ENCODE measurements at places on chromosomes 11 and 22.
A peak's percentile ranks its signal among the peaks of the same experiment; 100 is the strongest.

- H3K27ac ChIP-seq = peak overlapping the region; percentile 85
- DNase-seq = no peak
- no peaks in the 10 kb centered on the region for H3K36me3 ChIP-seq
- H3K27me3 ChIP-seq = no peaks in the 10 kb centered on the region
- no peak overlapping the region for H3K4me3 ChIP-seq
Measured at GRCh38 chr11:86790195-86790725, 10.1 kb upstream of the PRSS23 start.

DNA sequence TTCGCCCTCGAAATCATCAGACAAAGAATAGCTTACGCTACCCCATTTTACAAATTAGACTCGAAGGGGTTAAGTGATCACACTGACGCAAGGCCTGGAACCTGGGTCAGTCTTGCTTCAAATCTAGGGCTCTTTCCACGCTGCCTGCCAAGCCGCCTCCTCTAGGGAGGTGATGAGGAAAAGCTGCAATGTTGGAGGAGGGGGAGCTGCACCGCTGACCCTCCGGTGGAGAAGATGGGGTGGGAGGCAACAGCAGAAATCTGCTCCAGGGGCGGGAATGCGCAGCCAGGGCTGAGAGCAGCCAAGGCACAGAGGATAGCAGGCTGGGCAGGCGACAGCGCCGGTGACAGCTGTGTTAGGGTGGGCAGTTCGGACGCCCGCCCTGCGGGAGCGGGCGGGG, 595 bp downstream of the SYVN1 start:
- peaks cover 15% of the 10 kb centered on the region for H3K27me3 ChIP-seq
- DNase-seq = no peak
- peaks cover 42% of the 10 kb centered on the region for H3K4me1 ChIP-seq
- H3K4me3 ChIP-seq = peak overlapping the region; percentile 99
- H3K27ac ChIP-seq = peak overlapping the region; percentile 100

- H3K27ac ChIP-seq = no peak overlapping the region
- DNase-seq = no peak
- no peak overlapping the region for H3K4me3 ChIP-seq
- H3K4me1 ChIP-seq = no peaks in the 10 kb centered on the region
- no peaks in the 10 kb centered on the region for H3K36me3 ChIP-seq
Measured at GRCh38 chr11:107276077-107276476, 181.5 kb downstream of the CWF19L2 start.

DNA sequence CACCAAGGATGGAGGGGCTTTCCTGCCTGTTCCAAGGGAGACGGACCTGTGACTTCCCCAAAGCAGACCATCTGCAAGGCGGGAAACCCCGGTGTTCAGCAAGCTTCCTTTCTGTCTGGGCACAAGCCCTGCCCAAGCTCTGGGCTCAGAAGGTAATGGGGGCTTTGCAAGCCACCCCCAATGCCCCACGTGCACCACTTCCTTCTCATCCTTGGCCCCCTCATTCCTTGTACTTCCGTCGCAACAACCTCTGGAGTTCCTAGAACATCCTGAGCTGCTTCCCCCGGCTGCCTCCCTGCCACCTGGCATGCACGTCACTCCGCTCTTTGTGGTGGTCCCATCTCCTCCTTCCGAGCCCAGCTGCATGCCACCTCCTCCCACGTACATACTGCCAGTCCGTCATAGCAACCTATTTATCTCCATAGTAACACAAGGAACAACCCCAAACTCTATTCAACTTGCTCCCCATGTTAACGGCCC, 3.9 kb downstream of the MYEOV start:
- no peak for DNase-seq
- H3K4me1 ChIP-seq = peaks cover 45% of the 10 kb centered on the region
- H3K36me3 ChIP-seq = no peaks in the 10 kb centered on the region
- peak overlapping the region; percentile 14 for H3K27ac ChIP-seq

DNA sequence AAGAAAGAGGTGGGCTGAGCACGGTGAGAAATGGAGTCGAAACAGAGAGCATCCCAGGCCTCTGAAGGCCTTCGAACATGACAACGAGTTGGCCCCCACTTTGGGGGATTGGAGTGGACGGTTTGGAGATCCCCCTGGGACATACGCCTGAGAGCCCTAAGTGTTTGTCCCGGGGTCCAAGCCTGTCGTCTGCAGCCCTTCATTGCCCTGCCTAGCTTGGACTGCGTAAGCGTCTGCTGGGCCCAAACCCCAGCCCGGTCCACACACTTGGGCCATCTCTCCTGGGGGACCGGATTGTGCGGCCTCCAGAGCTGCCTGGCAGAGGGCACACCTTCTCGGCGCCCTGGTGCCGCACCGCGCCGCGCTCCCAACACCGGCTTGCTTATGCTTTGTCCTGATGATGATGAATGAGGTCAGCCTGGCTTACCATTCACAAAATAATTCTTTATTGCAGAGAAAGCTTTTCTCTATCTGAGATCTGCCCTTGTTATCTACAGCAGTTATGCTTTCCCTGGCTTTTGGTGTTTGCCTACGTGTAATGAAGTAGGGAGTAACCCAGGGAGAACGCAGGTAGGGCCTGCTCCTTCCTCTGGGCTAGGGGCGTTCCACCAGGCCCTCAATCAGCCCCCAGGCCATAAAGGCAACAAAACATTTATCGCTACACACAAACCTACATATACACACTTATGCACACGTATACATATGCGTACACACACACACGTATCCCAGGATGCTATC, 85.9 kb upstream of the PPARA start:
- H3K4me3 ChIP-seq = no peak overlapping the region
- no peaks in the 10 kb centered on the region for H3K4me1 ChIP-seq
- H3K27me3 ChIP-seq = peaks cover 74% of the 10 kb centered on the region
- DNase-seq = no peak
- no peak overlapping the region for H3K27ac ChIP-seq
- H3K36me3 ChIP-seq = no peaks in the 10 kb centered on the region

GRCh38 chr11:8015753-8016239, 28.7 kb downstream of the EIF3F start:
- H3K27me3 ChIP-seq = peaks cover 83% of the 10 kb centered on the region
- H3K4me3 ChIP-seq = no peak overlapping the region
- no peak overlapping the region for H3K27ac ChIP-seq
- no peak for DNase-seq
- no peaks in the 10 kb centered on the region for H3K36me3 ChIP-seq

- DNase-seq = no peak
- peaks cover 43% of the 10 kb centered on the region for H3K27me3 ChIP-seq
- peaks cover 20% of the 10 kb centered on the region for H3K36me3 ChIP-seq
- peak overlapping the region; percentile 20 for H3K27ac ChIP-seq
- H3K4me3 ChIP-seq = peak overlapping the region; percentile 62
Measured at GRCh38 chr22:43263645-43264514, 76.9 kb upstream of the TTLL12 start.

DNA sequence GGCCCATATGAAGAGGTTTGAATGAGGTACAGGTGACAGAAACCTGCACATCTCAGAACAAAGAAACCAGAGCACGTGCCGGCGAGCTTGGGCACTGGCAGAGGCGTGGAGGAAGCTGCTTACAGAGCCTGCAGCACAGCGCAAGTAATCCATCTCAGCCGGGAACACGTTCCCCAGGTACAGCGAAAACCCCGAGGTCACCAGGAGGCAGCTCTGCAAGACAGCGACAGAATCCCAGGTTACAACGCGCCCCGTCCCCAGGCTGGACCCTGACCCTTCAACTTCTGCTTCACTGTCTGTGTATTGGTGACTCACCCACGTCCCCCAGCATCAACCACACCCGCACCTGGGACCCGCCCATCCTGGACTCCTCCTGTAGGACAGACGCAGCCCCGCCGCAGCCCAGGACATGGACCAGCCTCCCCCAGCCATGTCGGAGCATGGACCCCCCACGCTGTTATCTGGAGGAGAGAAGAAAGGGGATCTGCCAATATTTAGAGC, 2.2 kb downstream of the MLC1 start:
- peak overlapping the region; percentile 32 for H3K4me3 ChIP-seq
- H3K27ac ChIP-seq = no peak overlapping the region
- DNase-seq = no peak
- peaks cover 45% of the 10 kb centered on the region for H3K4me1 ChIP-seq

DNA sequence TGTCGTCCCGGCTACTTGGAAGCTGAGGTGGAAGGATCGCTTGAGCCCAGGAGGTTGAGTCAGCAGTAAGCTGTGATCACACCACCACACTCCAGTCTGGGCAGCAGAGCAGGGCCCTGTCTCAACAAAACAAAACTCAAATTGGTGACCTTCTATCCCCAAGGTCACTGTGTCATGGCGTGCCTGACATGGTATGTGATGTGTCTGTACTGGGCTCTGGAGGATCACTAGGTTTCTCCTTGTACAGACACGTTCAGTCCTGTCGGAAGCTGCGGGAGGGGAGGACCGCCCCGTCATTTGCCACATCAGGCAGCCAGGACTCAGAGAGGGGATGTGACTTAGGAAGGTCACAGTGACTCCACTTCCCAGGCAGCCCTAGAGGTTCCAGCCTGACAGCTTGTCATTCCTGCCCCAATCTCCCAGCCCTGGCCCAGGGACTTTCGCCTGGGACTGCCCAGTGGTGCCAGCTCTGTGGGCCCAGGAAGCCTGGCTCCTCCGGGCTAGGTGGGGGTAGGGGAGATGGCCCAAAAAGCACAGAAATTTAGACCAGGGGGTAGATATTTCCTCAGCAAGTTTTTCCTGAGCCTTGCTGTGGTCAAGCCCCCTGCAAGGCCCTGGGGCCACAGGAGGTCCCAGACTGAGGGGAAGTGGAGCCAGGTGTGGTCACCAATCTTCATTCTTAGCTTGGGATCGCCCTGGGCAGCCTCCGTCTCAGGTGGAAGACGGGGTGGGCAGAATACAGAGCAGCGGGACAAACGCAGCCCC, 53.2 kb downstream of the TRIOBP start:
- peaks cover 52% of the 10 kb centered on the region for H3K4me1 ChIP-seq
- DNase-seq = no peak
- peaks cover 8% of the 10 kb centered on the region for H3K36me3 ChIP-seq
- no peak overlapping the region for H3K27ac ChIP-seq
- H3K27me3 ChIP-seq = peaks cover 2% of the 10 kb centered on the region
- no peak overlapping the region for H3K4me3 ChIP-seq

GRCh38 chr11:109745996-109746625, 324.1 kb downstream of the C11orf87 start:
- no peak for DNase-seq
- H3K27ac ChIP-seq = no peak overlapping the region
- H3K27me3 ChIP-seq = no peaks in the 10 kb centered on the region
- peaks cover 13% of the 10 kb centered on the region for H3K4me1 ChIP-seq

- H3K4me1 ChIP-seq = peaks cover 74% of the 10 kb centered on the region
- H3K36me3 ChIP-seq = peaks cover 36% of the 10 kb centered on the region
- H3K4me3 ChIP-seq = no peak overlapping the region
- peaks cover 3% of the 10 kb centered on the region for H3K27me3 ChIP-seq
- no peak overlapping the region for H3K27ac ChIP-seq
- DNase-seq = no peak
Measured at GRCh38 chr11:126335463-126335760, 20.1 kb upstream of the ST3GAL4 start.

DNA sequence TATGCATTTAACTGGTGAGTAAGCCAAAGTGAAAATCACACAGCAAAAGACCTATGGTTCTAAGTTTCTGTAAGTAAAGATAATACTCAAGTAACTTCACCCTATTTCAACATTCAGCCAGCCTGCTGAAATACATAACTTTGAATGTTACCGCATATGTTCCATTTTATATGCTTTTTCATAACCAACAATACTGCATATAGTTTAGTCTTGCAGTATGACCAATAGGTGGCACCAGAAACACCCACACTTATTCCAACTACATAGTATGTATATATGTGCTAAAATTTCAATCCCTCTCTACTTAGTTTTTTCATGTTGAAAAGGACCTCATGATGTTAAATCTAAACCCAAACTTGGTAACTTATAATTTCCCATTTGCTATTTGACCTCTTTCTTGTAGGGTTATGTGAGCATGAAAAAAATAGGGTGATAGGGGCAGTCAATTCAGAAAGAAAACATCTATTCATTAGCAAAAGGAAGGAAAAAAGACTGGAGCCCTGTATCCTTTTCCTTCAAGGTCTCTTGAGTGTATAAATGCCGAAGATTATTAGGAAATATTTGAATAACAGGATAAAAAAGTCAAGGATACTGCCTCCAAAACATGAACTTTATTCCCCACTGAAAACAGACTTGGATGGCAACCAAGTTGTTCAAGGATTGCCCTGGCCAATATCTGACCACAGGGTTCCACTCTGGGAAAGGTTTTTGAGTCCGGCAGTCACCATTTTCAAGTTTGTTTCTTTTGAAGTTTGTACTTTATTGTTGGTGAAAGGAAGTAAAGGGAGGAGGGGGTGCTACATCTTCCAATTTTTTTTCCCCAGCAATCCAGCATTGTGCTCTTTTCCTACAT, 23.8 kb upstream of the FZD4 start:
- peaks cover 3% of the 10 kb centered on the region for H3K27me3 ChIP-seq
- no peak overlapping the region for H3K4me3 ChIP-seq
- H3K27ac ChIP-seq = no peak overlapping the region

DNA sequence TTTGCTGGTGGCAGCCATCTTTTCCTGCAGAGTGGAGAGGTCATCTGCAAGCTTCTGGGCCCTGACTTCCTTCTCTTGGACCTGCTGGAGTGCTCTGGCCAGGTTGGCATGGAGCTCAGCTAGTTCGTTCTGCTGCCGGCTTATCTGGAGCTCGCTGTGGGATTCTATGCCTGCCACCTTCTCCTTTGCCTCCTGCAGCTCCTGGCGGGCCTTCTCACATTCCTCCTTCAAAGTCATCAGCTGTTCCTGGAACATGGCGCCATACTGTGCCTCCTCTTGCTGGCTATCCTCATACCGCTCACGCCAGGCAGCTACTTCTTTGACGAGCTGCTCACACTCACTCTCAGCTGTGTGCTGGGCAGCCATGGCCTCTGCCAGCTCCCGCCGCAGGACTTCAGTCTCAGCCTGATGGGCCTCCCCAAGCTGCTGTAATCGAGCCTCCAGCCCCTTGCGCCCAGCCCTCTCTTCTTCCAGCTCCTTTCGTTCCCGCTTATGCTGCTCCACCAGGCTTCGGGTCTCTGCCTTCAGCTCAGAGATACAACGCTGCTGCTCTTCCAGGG, 16.1 kb downstream of the IL18BP start:
- peaks cover 5% of the 10 kb centered on the region for H3K27me3 ChIP-seq
- H3K4me3 ChIP-seq = no peak overlapping the region
- peak overlapping the region; percentile 94 for H3K27ac ChIP-seq
- H3K36me3 ChIP-seq = peaks cover 70% of the 10 kb centered on the region
- H3K4me1 ChIP-seq = peaks cover 40% of the 10 kb centered on the region
- no peak for DNase-seq

DNA sequence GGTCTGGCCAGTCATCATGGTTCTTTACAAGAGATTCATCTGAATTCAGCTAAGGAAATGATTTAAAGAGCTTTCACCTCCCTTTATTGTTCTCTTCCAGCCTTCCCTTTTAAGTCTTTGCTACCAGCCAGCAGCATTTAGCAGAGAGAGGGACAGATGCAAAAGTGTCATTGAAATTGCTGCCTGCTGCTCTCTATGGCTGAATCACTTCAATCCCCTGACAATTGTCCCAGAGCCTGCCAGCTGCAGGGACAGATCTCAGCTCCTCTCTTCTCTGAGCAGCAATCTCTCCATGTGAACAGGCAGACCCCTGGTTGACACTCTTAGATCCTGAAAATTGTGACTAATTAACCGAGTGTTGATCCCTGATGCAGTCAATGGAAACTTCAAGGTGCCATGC, 816.9 kb upstream of the CCDC90B start:
- H3K4me1 ChIP-seq = no peaks in the 10 kb centered on the region
- DNase-seq = no peak
- H3K36me3 ChIP-seq = no peaks in the 10 kb centered on the region
- no peak overlapping the region for H3K4me3 ChIP-seq
- no peak overlapping the region for H3K27ac ChIP-seq
- no peaks in the 10 kb centered on the region for H3K27me3 ChIP-seq

Measured in nephron progenitor cell (in vitro differentiated cells).